Non-pigmented ciliary epithelial cell (primary cell): ENCODE measurements at places on chromosomes 16 and 17.
A peak's percentile ranks its signal among the peaks of the same experiment; 100 is the strongest.

- no peak for DNase-seq
Measured at GRCh38 chr16:11914210-11915113, 1.3 kb downstream of the GSPT1 start.

- DNase-seq: no peak
Measured at GRCh38 chr16:83906683-83907082, 7.8 kb downstream of the MLYCD start.

- peak; percentile 67 for DNase-seq
Measured at GRCh38 chr17:5780476-5780875, 196.2 kb upstream of the NLRP1 start.

- DNase-seq: no peak
Measured at GRCh38 chr17:40750391-40750790, 4.7 kb downstream of the KRT25 start.

DNA sequence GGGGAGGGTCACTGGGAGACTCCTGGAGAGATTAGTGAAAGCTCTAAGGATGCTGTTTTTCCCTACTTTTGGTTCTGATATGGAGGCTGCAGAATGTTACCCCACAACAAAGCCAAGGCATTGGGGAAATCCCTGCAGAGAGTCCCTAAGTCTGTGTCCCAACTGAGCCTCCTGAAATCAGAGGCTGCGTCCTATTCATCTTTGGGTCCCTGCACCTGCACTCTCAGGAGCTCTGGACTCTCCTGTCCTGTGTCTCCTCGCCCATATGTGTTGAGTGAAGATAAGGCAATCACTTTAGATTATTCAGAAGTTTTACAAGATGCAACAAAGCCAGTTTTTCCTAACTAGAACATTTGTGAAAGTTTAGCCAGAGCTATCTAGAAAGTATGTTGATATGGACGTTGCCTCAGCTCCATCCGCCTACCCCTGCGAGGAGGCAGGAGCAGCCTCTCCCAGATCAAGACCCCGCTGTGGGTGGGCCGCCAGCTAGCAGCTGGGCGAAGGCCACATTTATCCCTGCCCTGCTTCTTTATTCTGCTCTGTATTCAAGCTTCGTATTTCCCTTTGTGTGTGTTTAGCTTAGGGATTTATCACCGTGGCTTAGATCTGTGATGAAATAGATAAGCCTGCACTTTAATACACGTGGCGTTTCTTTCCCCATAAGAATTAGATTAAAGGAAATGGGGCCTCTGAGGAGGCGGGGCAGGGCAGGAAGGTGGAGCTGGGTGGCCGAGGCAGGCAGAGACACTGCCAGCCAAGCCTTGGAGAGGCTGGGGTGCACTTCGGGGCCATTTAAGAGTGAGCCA lies 37.4 kb downstream of the SHISA6 start:
- DNase-seq: no peak

GRCh38 chr17:76405607-76405966 lies 21.2 kb downstream of the SPHK1 start:
- no peak for DNase-seq

DNA sequence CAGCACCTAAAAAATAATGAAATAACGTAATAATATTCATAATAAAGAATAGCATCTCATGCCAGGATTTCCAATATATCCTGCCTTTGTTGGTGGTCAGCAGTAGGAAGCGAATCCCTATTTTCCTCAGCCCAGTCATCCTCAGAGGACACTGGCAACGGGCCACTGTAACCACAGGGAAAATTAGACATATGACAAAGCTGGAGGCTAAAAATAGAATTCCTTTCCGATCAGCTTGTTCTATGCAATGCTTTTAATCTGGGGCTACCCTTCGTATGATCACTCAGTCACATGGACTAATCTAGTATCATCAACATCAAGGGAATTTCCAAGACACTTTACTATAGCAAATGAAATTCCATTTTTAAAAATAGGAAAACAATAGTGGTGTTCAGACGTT lies 246.9 kb upstream of the KCNJ16 start:
- no peak for DNase-seq

DNA sequence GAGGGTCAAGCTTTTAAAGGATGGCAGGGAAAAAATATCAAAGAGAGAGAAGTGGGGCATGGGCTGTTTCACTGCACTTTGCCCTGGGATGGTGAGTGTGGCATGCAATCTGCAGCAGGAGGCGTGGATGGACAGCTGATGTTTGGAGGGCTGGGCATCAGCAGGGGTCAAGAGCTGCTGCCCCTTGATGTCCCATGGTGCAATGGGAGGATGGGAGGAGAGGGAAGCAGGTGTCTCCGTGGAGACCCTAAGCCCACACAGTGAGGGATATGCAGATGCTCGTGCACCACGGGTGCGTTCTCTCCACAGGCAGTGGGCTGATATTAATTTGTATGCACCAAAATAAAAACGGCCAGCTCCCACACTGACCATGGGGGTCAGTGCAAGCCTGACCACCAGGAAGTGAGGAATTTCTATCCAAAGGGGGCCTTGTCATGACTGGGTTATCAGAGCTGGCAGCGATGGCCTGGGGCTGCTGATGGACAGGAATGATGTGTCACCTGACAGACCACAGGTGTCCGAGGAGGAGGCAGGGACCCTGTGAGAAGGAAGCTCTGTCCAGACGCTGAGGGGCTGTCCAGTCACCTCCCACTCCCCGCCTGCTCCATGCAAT lies 183.6 kb downstream of the IRF8 start:
- DNase-seq: no peak
